Smooth muscle cell of the umbilical artery (primary cell): ENCODE measurements at places on chromosomes 1 and 21. TPM values are rescaled to one million over a fixed set of nuclear protein-coding genes. Genes with fewer than 3 reads are reported as not detected.

Gene FAM177B
- not detected in 2 replicates for total RNA-seq

Gene TNFRSF14
- total RNA-seq = 1.8 and 4.8 TPM in 2 replicates

Gene RXFP4
- 0.30 TPM in 1 of 2 replicates, not detected in the other for total RNA-seq

Gene LAMB3
- total RNA-seq = 16.3 and 26.1 TPM in 2 replicates

Gene RNU1-4
- total RNA-seq = under 0.01 TPM in 2 replicates

Gene LMOD1
- total RNA-seq = 10.1 and 27.0 TPM in 2 replicates

Gene HP1BP3
- total RNA-seq = 252 and 277 TPM in 2 replicates

Gene NT5C1A
- not detected in 2 replicates for total RNA-seq

Gene FCRL1
- not detected in 2 replicates for total RNA-seq

Gene USP48
- total RNA-seq = 46.6 and 89.2 TPM in 2 replicates

Gene ZSWIM5
- under 0.01 TPM in 1 of 2 replicates, not detected in the other for total RNA-seq

Gene LCE1A
- total RNA-seq = not detected in 2 replicates

Gene SELL
- total RNA-seq = not detected in 2 replicates

Gene CLDN14
- total RNA-seq = 0.28 and 0.30 TPM in 2 replicates

Gene ZNF648
- total RNA-seq = not detected in 2 replicates

Gene OR2M3
- total RNA-seq = not detected in 2 replicates

Gene SPRR5
- total RNA-seq = not detected in 2 replicates

Gene ZNF670
- total RNA-seq = 1.8 and 2.2 TPM in 2 replicates

Gene CAMK1G
- total RNA-seq = 4.2 and 13.1 TPM in 2 replicates

Gene DAB1
- total RNA-seq = under 0.01 TPM in 2 replicates

Gene RGS5
- 11.0 and 33.9 TPM in 2 replicates for total RNA-seq

Gene ELF3
- total RNA-seq = 2.3 and 8.0 TPM in 2 replicates
